ENCODE measurements at places on chromosomes 12 and 14.

DNA sequence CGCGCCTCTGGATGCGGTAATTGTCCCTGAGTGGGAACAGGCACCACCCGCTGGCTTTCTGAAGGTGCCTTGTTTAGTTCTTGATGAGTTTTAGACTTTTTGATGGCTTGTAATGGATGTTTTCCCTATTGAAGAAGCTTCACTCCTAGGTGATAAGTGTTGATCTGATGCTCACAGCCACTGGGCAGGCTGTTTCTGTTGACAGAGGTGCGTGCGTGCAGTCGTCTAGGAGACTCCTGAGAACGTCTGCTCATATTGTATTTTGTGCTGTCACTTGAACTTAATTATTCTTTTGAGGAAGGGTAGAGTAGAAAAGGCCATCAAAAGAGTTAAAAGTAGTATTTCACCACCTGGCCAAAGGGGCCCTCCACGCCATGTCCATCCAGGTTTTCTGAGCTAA, 70.5 kb downstream of the EP400 start:
- DNase-seq: no peak

- no peak for DNase-seq
Measured at GRCh38 chr14:90730206-90730766, 85.9 kb downstream of the TTC7B start.

DNA sequence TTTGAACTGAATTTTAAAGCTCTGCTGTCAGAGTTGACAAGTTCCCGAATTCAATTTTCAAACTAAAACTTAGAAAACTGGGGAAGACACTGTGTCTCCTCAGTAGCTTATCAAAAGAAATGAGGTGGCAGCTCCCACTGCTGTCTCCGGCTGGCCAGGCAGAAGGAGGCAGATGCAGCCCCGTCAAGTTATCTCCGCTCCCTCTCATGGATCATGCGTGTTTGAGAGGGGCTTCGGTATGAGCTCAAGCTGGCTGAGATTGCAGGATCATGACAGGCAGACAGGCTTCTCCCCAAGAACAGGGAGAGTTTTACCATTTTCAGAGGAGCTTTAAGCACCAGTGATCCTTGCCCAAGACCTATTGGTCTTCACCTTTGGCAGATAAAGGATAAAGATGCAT, 88.8 kb downstream of the NEDD1 start:
- no peak for DNase-seq

- DNase-seq: no peak
Measured at GRCh38 chr14:51331486-51332367, 91.7 kb downstream of the TMX1 start.

- DNase-seq: no peak
Measured at GRCh38 chr12:124608450-124608870, 41.0 kb upstream of the NCOR2 start.
